ENCODE measurements at places on chromosomes 16 and 17.

GRCh38 chr17:65489413-65490155 is 71.9 kb downstream of the AXIN2 start:
- no peak for DNase-seq

DNA sequence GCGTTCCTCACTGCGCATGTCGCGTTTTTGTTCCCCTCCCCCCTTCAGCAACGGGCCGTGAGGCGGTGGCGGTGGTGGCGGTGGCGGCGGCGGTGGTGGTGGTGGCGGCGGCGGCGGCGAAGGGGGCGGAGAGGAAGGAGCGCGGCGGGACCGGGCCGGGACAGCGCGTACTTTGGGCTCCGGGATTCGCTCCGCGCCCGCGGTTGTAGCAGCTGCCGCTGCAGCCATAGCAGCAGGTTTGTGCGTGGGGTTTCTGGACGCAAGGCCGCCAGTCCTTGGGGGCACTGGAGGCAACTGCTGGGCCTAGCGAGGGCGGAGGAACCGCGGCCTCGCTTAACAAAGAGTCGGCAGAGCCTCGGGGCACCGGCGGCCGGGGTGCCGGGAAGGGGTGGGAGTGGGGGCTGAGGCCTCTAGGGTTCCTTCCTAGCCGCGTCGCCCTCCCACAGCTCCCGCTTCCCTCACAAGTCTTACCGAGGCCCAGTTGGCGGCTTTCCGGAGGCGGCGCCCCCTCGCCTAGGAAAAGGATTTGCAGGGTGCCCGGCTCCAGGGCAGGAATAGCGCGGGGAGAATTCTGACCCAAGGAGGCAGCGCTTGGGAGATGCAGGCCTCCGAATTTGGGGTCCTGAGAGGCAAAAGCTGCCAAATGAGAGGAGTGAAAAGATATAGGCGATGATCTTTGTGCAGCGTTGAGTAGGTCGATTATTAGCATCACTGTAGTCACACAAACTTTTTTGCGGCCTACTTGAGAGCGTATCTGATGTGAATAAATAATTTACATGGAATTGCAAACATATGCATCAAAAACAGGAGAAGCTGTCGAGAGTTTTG is at the start of gene DDX42:
Gene DDX42, plus strand, starts transcription at position 30 of the 828 bp plus-strand sequence. CDS start 12,880 bp downstream, outside the sequence.
- no peak for DNase-seq

DNA sequence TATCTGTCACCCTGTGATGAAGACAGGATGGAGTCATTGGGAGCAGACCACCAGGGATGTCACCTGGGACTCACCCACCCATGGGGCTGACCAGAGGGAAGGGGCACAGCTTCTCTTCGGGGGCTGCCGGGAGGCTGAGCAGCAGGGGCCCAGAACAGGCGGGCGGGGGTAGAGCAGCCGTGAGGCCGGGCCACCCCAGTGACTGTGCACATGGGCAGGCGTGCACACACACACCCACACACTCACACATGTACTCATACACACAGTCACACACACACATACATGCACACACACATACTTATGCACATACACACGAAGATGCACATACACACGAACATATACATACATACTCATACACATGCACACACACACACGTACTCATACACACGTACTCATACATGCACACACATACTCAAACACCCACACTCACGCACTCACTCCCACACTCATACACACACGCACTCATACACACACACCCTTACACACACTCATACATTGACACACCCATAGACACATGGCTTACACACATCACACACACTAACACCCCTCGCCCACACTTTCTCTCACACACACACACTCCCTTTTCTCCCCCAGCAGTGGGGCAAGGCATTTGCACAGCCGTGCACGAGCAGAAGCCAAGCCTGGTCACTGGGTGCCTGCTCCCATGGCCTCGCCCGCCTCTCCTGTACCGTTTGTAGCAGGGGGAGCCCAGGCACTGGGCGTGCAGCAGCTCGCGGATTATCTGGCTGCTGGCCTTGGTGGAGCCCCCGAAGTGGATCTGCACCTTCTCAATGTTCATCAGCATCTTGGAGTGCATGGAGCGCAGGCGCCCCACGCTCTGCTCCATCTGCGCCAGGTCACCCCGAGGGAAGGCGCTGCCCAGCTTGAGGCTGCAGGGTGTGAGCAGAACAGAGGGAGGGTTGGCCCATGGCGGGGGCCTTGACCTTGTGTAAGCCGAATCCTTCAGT is 12.4 kb downstream of the UBALD2 start:
- no peak for DNase-seq

DNA sequence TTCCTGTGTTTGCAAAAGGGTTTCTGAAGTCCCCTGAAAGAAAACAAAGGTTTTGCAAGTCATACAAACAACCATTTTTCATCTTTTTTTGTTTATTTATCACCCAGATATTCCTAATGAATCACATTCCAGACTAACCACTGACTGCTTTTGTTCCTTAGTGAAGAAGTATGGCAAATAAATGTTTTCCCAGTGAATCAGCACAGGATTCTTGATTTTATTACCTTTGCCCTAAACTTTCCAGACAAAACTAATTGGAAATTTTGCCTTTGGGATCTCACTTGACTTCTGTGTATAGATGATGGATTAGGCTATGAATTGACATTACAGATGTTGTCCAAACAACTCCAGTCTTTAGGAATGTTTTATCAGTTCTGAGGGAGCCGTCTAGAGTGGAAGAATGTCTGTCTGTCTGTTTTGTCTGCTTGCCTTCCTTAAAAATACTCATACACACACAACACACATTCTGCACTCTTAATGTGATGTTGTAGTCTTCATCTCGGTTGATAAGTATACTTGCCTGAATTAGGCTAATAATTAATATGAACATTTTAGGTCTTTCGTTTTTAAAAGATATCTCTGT is 48.9 kb downstream of the VMP1 start:
- no peak for DNase-seq

- no peak for DNase-seq
These were observed 35.5 kb downstream of the PIPOX start for GRCh38 chr17:29078183-29079045.

- DNase-seq: no peak
These were observed 174.6 kb downstream of the ZNF423 start for GRCh38 chr16:49681217-49681883.

DNA sequence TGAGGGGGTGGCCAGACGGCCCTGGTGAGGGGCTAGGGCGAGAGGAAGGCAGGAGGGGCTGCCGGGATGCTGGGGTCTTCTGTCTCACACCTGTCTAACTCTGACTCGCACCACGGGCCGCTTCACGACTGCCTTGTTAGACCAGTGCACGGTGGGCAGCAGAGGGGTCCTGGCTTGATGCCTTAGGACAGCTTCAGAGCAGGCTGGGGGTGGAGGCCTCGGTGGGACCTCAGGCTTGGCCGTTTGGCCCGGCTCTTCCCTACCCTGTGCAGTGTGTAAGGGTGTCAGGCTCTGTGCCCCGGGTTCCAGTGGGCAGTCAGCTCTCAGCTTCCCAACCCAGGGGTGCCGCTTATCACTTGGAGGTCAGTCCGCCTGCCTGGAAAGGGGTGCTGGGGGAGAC is 100.7 kb downstream of the OR1D5 start:
- DNase-seq: no peak

- no peak for DNase-seq
These were observed 8.8 kb downstream of the NDEL1 start for GRCh38 chr17:8444494-8444893.

DNA sequence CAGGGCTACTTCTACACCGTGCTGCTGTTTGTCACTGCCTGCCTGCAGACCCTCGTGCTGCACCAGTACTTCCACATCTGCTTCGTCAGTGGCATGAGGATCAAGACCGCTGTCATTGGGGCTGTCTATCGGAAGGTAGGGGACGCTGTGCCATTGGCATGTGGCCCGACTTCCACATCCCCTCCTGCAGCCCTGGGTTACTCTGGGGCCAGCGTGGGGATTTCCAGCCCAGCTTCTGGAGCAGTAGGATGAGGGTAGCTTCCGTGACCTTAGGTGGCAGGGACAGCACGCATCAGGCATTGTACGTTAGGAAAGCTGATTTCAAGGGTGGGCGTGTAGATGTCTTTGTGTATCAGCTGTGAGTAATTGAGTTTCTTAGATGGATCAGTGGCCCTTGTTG is 96.5 kb downstream of the ABCC1 start:
- DNase-seq: no peak

DNA sequence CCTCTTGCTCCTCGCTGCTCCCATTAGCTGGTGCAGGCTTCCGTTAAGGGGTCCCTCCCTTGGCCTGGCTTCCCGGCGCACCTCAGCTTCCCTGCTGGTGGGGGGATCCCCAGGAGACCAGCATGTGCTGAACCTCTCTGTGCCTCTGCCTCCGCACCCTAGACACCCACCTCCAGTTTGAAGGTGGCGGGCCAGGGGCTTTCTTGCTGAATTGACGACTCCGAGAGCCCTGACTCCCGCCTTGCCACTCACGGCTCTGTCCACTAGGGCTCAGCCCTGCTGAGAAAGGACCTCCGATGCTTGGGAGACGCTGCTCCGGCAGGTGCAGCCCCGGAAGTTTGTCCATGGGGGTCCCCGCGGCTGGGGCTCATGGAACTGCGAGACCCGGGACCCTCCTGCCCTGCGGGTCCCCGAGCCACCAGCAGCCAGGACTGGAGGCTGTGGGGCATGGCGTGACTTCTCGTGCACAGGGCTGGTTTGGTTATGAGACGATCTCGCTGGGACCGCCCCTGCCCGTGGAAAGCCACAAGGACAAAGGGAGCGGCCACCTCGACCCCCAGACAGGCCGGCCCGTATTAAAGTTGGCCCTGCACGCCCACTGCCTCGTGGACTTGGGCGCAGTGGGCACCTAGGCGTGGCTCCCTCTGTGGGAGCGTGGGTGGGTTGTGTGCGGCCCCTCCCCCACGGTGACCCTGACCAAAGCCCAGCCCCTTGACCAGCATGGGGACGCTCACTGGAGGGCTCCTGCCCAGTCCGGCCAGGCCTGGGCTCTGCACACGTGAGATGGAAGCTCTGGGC is 8.1 kb downstream of the CHMP6 start:
- DNase-seq: no peak

- DNase-seq: peak; percentile 59
These were observed 6.2 kb downstream of the JPH3 start for GRCh38 chr16:87608400-87608985.

DNA sequence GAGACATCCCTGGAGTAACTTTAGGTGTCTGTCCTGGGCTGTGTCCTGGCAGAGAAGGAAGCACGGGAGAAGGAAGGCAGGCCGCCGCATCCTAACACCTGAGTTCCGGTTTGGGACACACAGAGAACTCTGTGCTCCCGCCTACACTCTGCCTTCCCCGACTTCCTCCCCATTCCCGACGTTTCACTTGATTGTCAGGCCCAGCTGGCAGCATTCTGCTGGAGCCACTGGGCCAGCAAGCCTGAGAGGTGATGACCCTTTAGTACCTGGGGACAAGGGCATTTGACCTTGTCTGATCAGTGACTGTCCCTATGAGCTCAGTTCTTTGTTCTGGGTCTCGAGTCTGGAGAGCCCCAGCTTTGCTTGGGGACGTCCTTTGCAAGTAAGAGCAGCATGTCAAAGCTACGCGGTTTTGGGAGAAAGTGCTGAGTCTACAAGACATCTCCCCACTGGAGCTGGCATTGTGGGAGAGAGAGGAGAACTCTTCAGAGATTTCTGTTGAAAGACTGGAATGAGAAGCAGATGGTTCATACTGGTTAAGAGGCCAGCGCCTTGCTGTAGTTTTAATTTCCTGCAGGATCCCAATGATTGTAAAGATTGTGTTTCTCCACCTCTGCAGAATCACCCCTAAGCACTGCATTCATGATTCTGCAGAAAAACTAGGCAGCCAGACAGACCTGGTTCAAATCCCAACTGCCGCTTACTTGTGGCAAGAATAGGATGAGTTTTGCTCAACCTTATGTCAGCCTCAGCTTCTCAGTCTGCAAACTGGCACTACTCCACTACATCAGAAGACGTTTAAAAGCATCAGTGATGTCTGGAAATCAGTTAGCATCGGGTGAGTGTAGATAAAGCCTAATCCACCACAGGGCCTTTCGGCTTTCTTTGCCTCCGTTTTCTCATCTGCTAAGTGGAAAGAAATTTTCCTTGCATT is 20.6 kb downstream of the ABAT start:
- DNase-seq: no peak

DNA sequence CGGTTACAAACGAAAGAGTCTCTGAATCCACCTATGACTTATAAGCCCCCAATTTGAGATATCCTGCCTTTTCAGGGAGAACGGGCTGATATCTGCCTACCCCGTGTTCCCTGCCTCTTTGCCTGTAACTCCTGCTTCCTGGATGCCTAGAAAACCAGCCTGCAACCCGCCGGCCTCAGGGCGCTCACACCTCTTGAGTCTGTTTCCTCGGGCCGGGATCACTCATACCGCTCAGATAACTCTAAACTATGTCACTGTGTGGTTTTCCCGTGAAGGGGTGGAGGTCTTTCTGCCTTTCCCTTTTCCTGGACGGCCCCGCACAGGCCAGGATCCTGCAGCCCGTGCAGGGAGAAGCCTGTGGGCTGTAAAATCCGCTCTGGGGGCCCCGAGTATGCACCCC is 10.4 kb downstream of the RPUSD1 start:
- DNase-seq: no peak

- peak; percentile 46 for DNase-seq
These were observed 9.0 kb downstream of the STAT5B start for GRCh38 chr17:42266918-42267766.

DNA sequence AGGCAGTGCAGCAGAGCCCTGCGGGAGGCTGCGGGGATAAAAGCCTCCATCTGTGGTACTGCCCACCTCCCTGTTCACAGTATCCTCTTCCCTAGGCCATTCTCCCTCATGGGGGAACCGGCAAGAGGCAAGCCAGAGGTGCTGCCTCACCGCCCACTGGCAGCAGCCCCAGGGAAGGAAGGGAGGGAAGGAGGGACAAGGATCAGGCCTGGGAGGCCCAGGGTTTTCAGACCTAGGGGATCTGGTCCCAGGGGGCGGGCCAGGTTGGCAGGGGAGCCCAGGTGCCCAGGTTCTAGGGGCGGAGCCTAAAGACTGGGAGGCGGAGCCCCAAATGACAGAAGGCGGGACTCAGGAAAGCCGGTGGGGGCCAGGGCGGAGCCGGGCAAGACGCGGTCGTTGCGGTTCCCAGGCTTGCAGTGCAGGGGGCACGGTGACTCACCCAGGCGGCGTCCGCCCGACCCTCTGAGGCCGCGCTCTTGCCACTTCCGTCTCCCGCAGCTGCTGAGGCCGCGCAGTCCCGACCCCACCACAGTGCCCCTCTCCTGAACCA is 3.0 kb upstream of the MTMR4 start:
- DNase-seq: no peak

GRCh38 chr16:4962716-4963115 is 4.6 kb downstream of the SEC14L5 start:
- no peak for DNase-seq

DNA sequence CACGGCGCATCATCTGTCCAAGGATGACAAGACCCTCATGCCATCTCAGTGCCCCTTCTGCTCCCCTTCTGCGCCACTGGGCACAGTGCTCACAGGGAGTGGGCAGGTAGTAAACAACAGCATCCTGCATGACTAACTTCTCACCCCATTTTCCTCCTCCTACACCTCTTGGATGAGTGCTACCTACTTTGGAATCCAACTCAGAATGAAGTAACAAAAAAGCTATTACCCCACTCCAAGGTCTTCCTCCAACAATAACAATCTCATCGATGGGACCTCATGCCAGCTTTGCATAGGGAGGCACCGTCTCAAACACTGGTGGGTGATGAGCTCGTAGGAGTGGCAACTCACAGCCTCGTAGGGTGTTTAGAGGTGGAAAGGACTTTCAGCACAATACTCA is 98.6 kb upstream of the RCVRN start:
- no peak for DNase-seq

- DNase-seq: no peak
These were observed 53.2 kb upstream of the MRTFB start for GRCh38 chr16:14017886-14018285.

Data from activated CD4-positive, alpha-beta T cell treated with anti-CD3 and anti-CD28 coated beads for 48 hours (primary cell).